ENCODE measurements at places on chromosomes 1 and 21. TPM values are rescaled to one million over a fixed set of nuclear protein-coding genes. Genes with fewer than 3 reads are reported as not detected.

CFHR4 gene
- not detected for total RNA-seq

MPZL1 gene
- 148 TPM for total RNA-seq

GRCh38 chr1:111731956-111732355 lies 7.2 kb downstream of the INKA2 start:
- H3K27ac ChIP-seq = no peak overlapping the region
- DNase-seq = no peak
- peaks cover under 1% of the 10 kb centered on the region for H3K4me1 ChIP-seq

RNU1-4 gene
- 3,444 TPM for total RNA-seq

Data from left lung (tissue), 14 donors.